ENCODE measurements at places on chromosomes 5 and 9.

GRCh38 chr5:159331093-159331973 is 1.0 kb upstream of the IL12B start:
- peak; percentile 51 for DNase-seq

- no peak for DNase-seq
Observed at GRCh38 chr9:137804908-137805630, 72.5 kb upstream of the CACNA1B start.

DNA sequence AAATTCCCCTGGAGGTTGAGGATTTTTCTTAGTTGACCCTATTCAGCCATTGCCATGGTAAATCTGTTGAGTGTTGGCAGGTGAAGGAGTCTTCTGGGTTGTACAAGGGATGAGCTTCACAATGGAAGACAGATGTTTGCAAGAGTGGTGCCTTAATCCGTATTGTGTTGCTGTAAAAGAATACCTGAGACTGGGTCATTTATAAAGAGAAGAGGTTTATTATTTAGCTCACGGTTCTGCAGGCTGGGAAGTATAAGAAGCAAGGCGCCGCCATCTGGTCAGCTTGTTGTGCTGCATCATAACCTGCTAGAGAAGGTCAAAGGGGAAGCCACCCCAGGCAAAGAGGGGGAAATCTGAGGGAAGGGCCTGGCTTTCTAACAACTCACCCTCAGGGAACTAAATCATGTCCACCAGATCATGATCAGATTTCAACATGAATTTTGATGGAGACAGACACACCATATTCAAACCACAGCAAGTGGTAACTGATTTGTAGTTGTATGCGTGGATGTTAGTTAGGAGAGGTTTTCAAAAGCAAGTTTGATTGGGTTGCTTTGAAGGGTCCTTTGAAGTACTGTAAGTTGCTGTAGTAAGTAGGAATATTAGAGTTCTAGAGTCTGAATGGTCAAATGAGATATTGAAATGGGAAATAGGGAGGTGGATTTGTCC is 2.5 kb downstream of the TNPO1 start:
- peak; percentile 90 for DNase-seq

DNA sequence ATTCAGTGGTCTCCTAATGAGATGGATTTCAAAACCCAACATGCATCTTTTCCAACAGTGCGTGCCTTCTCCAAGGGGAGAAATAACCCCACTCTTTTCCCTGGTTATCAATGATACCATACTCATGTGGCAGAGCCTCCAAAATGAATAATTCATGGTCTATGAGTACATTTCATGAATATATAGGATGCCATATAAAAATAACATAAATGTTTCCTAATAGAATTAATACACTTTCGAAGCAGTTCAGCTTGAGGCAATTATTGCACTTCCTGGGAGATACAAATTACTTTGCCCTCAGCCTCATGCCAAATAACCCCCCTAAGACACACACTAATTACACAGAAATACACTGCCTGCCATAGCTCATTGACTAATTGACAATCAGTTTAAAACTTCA is 318.6 kb downstream of the ZSWIM6 start:
- no peak for DNase-seq

GRCh38 chr9:96305171-96305570 is 3.2 kb upstream of the HSD17B3 start:
- DNase-seq = no peak

DNA sequence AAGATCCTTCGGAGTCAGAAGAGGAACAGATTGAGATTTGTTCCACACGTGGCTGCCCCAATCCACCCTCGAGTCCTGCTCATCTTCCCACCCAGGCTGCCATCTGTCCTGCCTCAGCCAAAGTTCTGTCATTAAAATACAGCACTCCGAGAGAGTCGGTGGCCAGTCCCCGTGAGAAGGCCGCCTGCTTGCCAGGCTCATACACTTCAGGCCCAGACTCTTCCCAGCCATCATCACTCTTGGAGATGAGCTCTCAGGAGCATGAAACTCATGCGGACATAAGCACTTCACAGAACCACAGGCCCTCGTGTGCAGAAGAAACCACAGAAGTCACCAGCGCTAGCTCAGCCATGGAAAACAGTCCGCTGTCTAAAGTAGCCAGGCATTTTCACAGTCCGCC is 85.9 kb downstream of the GOLPH3 start:
- peak; percentile 13 for DNase-seq

DNA sequence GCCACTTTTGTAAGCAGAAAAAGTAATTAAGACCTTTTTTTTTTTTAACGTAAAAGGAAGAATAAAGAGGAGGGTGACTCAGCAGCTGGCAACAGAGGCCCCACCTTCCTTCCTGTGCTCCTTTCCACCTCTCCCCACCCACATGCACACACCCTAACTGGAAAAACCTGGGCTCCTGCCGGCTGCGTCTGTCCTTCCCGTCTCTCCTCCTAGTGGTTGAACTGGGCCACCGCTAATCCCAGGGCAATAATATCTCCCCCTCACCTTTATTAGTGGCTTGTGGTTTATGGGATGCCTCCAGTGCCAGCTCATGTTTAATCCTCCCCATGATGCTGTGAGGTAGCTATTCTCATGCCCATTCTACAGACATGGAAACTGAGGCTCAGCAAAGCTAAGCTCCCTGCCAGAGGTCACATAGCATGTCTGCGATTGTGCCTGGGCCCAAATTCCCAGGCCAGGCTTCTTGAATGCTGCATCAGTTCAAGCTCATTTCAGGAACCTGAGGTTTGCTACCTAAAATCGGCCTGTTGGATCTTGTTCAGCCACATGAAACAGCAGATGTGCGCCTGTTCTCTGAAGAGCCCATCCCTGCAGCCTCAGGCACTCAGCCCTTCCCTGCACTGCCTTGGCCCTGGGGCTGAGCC is 60.9 kb upstream of the IL17B start:
- peak; percentile 85 for DNase-seq

DNA sequence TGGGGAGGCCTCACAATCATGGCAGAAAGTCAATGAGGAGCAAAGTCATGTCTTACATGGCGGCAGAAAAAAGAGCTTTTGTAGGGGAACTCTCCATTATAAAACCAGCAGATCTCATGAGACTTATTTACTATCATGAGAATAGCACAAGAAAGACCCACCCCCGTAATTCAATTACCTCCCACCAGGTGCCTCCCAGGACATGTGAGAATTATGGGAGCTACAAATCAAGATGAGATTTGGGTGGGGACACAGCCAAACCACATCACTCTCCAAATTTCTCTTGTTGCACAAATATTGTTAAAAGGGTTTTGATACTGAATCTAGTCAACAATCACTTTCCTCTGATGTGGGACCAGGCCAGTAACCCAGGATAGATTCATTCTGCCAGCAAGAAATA is 1176.1 kb downstream of the CDH9 start:
- DNase-seq = peak; percentile 2

- DNase-seq = no peak
Observed at GRCh38 chr9:135692410-135692809, 6.9 kb downstream of the SOHLH1 start.

DNA sequence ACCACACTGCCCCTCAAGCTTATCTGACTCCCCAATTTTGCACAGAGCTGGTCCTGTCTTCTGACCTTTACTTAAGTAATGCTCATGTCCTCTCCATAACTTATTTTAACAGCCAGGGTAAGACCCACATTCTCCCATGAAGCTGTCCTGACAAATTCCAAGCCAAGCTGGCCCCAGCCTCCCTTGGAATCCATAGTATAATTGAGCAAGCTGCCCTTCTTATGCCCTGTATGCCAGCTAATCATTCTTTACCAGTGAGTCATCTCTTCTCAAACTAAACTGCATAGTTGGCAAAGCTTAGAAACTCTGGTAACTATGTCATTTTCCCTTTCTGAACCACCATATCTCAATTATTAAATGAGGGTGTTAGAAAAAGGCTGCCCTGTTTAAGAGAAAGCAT is 92.4 kb downstream of the NFIB start:
- no peak for DNase-seq

DNA sequence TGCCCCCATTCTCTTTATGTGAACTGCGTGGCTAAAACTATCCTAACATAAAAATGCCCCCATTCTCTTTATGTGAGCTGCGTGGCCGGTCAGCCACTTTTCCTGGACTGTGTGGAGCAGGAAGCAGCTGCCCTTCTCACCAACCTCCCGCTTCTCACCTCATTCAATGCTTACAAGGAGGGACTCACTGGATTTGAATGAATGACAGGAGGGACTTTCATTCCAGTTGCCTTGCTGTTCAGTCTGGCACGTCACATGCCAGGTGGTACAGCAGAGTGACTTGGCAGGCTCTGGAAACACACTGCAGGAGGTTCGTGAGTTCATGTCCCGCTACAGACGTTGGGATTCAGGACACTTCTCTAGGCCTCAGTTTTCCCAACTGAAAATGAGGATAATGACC is 60.2 kb upstream of the NFIL3 start:
- DNase-seq = no peak

DNA sequence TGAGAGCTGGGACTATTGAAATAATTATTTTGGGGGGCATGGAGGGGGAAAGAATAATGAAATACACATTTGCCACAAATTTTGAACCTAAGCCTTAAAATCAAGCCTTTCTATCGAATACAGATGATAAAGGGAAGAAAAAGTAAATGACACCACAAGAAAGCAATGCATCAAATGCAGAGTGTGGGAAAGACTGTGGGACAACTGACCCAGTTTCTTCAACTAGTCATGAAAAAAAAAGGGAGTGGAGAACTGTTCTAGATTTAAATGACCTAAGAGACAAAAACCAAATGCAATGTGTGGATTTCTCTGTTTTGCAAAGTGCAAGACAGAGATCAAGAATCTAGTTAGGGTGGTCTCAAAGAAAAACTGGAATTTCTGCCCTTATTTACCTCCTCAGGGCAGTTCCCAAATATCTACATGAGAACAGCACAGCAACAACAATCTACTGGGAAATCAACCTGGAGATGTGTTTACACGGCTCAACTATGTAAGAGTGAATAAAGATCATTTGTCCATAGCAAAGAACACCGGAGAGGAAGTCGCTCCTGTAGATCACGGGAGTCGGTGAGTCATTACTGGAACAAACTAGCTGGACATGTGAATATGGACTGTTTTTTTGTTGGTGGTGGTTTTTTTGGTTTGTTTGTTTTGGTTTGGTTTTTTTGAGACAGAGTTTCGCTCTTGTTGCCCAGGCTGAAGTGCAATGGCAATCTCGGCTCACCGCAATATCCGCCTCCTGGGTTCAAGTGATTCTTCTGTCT is 145.9 kb downstream of the DROSHA start:
- no peak for DNase-seq

- no peak for DNase-seq
Observed at GRCh38 chr9:121053544-121053943, 3.5 kb upstream of the C5 start.

DNA sequence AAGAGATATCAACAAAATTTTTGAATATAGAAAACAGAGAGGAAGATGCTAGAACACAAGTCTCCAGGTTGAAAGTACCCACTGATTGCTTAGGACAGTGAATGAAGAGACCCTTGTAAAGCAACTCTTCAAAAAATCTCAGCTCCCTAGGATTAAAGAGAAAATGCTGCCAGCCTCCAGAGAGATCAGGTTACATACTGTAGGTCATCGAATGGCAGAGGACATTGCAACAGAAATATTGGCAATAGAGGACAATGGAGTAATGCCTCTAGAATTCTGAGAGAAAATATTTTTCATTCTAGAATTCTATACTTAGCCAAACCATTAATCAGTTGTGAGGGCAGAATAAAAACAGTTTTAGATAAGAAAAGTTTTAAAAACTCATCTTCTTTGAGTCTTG is 43.1 kb upstream of the ELL2 start:
- no peak for DNase-seq

DNA sequence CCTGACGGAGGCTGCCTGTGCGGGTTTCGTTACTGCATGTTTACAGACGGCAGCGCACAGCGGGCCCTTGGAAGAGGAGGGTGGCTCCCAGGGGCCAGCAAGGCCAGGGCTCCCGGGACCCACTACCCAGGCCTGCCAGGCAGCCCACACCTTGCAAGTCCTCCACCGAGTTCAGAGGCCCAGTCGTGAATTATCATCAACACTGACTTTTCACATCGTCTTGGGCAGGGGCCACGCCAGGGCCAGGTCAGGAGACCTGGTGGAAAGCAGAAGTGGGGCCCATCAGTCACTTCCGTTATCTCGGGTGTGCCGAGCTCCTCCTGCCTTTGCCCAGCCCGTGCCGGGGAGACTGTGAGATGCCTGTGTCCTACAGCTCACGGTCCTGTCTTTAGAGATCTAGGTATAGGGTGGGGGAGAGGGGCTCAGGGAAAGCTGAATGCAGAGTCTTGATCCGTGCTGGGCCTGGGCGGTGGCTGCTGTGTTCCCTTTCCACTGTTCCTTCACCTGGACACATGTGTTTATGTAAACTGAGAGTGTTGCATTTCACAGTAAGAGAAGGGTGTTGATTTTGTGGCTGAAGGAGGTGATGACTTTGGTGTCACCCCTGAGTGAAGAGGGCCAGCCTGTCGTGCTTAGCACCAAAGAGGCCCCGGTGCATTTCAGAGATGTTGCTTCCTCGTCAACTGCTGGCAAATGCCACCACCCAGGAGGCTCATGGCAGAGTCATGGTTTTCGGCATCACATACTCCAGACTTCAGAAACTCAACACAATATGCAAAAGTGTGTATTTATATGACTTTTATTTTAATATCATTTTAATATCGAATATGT is 175.2 kb downstream of the GAPVD1 start:
- DNase-seq = no peak

DNA sequence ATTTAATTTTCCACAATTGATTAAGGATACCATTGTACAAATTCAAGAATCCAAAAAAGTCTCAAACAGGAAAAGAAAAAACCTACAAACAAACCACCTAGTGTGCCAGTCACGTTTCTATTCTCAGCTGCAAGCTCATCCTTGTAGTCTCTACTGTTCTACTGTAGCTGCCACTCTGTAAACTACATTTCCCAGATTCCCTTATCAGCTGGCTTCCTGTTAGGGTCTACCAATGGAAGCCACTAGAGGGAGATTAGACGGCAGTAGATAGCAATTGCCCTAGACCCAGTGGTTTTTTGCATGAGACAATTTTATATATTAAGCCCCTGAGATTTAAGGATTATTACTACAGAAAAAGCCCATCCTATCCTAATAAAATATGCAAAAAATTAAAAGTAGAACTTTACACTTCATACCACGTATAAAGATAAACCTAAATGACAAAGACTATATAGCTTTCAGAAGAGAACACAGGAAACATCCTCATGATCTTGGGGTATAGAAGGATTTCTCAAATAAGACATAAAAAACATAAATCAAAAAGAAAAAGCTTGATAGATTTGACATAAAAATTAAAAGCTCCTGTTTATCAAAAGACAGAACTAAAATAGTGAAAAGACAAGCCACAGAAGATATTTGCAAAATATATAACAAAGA is 37.4 kb downstream of the P4HA2 start:
- DNase-seq = peak; percentile 88

GRCh38 chr5:54944364-54944763 is 41.0 kb downstream of the ESM1 start:
- peak; percentile 2 for DNase-seq

DNA sequence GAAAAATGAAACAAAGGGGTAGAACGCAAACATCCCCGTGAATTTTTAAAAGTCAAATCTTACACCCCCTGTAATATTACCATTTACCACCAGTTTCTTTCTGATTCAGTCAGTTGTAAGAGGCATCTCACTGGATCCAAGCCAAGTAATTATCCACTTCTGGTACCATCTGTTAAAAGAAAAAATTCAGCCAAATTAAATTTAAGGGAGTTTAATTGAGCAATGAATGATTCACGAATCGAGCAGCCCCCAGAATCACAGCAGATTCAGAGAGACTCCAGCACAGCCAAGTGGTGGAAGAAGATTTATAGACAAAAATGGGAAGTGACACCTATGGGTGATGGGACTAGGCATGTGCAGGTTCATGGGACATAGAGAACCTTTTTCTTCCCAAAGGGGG is 29.9 kb upstream of the MTMR12 start:
- no peak for DNase-seq

GRCh38 chr9:35487081-35487480 is 2.8 kb upstream of the RUSC2 start:
- no peak for DNase-seq
